ENCODE measurements at places on chromosomes 11 and 22.

DNA sequence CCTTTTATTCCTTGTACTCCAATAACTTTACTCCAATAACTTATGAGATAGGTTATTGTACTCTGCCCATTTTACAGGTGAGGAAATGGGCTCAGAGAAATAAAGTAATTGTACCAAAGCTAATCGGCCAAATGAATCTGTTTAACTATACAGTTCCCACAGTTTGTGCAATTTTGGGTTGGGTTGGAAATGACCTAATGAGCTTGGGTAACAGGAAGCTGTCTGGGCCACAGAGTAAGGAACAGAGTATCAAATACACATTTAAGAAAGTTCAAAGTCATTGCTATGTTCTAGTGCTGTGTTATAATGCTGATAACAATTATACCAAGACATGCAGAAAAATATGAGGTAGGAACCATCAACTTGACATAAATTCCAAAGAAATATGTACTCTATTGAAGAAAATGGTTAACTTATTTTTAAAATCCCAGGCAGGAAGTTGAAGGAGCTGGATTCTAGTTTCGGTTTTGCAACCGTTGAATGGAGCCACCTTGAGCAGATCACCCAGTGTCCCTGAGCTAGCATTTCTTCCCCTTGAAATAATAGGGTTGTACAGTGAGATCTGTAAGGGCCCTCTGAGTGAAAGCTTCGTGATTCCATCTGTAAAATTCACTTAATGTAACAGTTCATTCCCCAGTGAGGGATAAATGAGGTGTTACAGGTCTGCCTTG lies 360.9 kb upstream of the NARS2 start:
- DNase-seq: no peak

DNA sequence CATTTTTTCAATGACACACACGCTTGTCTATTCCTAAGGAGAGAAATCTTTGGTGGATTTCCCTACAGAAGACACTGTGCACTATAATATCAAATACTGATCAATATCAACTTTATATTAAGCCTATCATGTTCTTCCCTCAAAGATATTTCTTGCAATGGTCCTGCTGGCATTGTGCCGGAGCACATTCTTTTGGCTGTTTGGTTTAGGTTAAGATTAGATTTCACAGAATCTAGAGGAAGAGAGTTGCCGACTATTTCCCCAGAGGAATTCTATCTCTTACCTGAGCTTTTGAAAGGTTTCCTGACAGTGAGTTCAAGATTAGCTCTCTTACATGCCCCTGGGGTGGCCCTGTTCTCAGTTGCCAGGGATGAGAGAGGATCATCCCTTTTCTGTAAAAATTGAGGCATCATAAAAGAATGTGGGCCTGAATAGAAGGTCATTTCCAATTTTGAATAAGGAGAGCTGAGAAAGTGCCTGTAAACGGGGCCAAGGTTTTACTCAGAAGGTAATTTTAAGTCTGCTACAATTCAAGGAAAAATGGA lies 180.6 kb upstream of the ARHGAP20 start:
- DNase-seq: no peak

DNA sequence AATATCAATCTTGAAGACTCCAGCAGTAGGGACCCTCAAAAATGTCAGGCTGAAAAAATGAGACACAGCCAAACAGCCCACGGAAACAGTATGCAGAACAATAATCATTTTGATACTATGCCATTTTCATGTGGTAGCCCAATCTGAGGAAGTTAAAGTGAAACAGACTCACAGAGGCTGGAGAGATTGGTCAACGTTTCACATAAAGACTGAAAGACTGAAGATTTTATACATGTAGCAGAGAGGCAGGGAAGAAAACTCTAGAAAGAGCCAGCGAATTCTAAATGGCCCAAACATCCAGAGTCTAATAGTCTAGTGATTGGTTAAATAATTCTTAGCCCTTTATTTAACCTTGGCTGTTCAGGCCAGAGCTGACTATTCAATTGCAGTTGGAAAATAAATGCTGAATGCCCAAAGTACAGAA lies 49.4 kb downstream of the MAML2 start:
- no peak for DNase-seq

DNA sequence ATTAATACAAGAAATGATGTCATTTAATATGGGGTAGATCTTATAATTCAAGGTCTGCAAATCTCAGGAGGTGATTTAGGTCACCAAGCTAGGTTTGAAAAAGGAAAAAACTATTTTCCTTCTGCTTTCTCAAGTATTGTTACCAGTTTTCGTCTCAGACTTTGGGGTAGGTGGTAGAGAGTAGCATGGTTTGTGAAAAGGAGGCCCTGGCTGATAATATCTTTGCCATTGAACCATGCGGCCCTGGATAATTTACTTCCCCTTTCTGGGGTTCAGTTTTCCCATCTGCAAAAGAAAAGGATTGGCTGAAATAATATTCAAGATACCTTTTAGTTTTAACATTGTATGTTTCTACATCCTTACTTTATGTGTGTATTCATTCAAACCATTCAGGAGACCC lies 92.1 kb downstream of the WNT11 start:
- DNase-seq: no peak

GRCh38 chr11:117986981-117987574 lies 884 bp downstream of the IL10RA start:
- no peak for DNase-seq

DNA sequence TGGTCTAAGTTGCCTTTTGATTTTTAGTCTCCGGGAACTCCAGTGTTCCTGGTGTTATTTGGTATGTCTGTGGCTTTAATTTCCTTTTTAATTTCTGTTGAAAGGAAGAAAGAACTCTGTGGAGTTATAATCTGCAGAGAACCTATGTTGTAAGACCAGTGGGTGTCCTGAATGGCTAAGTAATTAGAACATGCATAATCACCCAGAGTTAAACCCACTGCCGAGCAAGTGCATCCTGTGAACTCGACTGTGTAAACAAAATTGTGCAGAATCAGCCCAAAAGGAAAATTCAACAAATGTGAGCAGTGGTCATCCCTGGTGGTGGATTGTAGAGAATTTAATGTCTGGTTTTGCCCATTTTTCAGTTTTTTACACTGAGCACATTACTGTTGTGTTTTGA lies 162.5 kb downstream of the COMMD9 start:
- DNase-seq: no peak

- no peak for DNase-seq
Measured at GRCh38 chr11:61869429-61869707, 22.0 kb downstream of the FADS3 start.

DNA sequence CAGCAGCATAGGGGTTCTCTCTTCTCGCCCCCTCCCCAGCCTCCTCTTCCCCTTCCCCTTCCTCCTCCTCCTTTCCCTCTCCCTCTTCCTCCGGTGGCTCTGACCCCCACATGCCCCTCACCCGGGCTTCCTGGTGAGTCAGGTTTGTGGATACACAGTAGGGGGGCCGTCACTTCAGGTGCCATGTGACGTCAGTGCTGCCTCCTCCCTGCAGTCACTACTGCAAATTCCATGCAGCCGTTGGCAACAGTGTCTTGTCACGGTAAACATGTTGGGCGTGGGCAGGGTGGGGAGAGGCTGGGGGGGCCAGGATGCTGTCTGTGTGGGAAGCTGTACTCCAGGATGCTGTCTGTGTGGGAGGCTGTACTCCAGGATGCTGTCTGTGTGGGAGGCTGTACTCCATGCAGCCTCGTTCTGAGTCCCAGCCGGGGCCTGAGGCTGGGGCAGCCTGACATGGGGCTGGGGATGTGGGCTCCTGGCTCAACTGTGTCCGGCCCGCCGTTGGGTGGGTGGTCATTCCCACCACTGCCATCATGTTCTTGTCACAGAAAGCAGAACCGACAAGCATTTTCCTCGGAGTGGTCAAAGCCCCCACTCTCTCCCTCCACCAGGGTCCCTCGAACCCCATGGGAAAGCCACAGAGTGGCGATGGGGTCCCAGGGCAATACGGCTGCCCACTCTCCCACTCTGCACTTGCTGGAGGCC lies 2.4 kb upstream of the MUC2 start:
- peak; percentile 5 for DNase-seq

DNA sequence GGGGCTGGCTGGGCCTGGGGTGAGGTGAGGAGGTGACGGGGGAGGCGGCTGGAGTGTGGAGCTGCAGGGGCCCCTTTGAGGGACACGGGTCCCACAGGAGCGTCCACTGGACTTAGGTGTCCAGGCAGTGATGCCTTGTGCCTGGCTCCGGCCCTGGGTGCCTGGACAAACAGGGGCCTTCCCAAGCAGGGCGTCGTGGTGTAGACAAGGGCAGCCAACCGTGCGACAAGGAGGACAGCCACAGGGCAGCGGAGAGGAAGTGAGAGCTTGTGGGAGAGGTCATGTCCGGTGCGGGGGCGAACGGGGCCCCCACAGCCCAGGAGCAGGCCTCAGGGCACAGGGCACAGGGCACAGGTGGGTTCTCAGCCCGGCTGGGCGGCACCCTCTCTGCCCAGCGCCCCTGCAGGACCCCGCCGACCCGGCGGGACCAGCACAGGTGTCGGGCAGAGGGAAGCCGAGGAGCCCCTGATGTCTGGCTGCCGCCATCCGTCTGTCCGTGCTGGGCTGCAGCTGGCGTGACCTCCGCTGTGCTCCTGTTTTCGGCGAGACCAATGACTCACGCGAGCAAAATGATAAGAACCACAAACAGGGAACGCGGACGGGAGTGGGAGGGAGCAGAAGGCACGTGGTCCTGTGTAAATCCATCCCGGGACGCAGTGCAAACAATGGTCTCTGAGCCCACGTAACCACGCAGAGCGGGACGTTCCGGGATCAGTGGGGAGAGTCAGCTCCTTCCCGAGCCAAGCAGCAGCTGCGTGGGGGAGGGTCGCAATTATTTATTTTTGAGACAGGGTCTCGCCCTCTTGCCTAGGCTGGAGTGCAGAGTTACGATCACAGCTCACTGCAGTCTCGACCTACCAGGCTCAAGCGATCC lies 49.1 kb upstream of the A4GALT start:
- no peak for DNase-seq

DNA sequence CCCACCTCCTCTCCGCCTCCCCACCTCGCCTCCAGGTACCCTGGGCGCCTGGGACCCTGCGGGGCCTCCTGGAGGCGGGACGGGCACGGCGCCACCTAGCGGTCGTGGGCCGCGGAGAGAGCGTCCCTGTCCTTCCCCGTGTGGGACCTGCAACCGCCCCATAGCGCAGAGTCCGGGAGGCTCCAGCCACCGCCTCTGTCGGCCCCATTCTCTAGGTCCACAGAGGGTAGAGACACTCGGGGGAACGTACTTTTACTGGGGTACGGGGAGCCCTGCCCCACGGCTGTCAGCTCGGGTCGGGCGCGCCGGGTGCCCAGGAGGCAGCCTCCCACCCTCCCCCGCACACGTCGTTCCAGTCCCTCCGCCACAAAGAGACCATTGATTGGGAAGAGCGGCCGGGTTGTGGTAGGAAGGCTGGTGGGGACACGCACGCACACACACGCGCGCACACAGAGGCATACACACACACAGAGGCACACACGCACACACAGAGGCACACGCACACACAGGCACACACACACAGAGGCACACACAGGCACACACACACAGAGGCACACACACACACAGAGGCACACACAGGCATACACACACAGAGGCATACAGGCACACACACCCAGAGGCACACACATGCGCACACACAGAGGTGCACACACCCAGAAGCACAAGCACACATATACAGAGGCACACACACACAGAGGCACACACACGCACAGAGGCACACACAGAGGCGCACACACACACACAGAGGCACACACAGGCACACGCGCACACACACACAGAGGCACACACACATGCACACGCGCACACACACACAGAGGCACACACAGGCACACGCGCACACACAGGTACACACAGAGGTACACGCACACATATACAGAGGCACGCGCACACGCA lies 12.6 kb upstream of the NECTIN1 start:
- DNase-seq: no peak

DNA sequence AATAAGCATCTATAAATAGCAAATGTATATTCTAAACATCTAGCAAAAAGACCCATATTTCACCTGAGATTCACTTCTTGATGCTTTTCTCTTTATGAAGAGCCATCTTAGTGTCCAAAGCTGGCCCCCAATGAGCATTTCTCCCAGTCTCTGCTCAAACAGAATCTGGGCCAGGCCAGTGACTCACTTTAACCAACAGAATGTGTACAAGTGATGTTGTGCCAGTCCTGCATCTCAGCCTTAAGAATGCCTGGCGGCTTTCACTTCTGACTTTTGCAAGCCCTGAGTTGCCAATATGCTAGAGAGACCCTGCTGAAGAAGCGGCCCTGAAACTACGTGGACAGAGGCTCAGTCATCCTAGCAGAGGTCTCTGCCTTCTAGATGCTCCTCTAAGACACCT lies 6.9 kb upstream of the COPB1 start:
- DNase-seq: no peak

GRCh38 chr11:123062892-123063825 lies 1.2 kb upstream of the HSPA8 start:
- no peak for DNase-seq

DNA sequence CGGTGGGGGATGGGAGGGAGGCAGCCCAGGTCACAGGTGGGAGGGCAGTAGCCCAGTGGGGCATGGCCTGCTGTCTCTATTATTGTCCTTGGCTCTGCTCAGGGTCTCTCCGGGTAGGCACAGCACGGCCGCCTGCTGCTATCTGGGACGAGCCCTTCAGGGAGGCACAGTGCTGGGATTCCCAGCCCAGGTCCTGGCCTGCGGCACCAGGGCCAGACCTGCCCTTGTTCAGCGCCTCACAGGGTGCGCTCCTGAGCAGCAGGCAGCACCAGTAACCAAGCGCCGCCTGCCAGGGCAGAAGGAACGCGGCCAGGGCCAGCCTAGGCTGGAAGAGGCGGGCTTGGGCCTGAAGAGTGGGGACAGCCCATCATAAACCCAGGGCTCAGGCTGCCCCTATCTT lies 151.0 kb downstream of the MPPED1 start:
- DNase-seq: peak; percentile 54

GRCh38 chr11:120954381-120954780 lies 69.5 kb upstream of the TBCEL start:
- no peak for DNase-seq

DNA sequence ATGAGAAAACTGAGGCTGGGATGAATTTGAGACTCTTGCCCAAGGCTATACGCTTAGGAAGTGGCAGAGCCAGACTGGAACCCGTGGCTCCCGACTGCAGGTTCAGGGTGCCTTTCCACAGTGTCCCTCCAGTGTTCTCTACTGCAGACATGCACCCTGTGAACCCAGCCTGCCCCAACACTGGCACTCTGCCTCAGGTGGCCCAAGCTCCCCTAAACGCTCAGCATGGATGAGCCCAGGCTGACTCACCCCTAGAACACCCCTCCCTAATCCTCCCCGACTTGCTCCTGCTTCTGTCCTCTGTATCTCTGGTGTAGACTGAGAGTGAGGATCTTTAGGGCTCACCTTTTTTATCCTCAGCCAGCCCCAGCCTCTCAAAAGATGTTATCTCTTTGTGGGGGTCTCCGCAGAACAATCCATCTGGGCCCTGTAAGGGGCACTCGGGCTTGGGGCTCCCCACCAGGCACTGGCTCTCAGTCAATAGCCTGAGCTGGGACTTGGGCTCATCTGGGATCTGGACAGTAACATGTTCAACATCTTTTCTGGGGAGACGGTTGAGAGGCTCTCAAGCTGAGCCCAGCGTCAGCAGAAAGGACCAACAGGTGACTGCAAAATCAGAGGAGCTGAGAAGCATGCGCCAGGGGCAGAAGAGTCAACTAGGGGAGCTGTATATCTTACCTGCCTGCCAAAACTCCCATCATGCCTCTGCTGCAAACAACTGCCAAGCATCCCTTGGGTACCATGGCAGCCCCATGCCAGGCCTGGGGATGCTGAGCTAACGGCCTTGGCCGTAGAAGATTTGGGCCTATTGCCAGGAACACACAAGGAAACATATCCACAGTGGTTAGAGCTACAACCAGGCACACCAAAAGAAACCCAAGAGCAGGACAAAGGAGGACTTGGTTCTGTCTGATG lies 176.2 kb downstream of the BUD13 start:
- no peak for DNase-seq

GRCh38 chr11:721741-722345 lies 15.8 kb downstream of the EPS8L2 start:
- DNase-seq: peak; percentile 53
